ENCODE measurements at places on chromosomes 3 and 15.

DNA sequence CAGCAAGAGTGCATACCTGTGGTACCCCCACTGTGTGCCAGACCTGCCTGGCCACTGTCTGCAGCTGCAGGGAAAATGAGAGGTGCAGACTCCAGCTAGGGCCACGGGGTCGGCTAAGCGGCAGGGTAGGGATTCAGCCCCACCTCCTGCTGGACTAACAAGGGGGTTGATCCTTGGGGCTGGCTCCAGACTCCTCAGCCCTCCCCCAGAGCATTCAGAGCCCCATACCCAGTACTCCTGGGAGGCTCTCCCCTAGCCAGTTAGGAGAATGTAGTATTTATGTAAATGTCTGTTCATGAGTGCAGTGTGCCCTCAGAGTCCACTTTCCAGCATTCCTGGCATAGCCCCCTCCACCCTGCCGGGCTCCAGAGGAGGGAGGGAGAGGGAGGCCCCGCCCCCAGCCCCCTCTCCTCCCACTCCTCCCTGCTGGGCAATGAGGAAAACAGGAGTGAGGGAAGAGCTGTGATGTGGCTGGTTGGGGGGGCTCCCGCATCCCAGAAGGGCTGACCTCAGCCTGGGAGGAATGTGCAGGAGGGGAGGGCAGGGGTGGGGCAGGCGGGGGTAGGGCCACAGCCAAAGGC is 4.5 kb upstream of the SEMA3B start:
- peak; percentile 81 for DNase-seq

DNA sequence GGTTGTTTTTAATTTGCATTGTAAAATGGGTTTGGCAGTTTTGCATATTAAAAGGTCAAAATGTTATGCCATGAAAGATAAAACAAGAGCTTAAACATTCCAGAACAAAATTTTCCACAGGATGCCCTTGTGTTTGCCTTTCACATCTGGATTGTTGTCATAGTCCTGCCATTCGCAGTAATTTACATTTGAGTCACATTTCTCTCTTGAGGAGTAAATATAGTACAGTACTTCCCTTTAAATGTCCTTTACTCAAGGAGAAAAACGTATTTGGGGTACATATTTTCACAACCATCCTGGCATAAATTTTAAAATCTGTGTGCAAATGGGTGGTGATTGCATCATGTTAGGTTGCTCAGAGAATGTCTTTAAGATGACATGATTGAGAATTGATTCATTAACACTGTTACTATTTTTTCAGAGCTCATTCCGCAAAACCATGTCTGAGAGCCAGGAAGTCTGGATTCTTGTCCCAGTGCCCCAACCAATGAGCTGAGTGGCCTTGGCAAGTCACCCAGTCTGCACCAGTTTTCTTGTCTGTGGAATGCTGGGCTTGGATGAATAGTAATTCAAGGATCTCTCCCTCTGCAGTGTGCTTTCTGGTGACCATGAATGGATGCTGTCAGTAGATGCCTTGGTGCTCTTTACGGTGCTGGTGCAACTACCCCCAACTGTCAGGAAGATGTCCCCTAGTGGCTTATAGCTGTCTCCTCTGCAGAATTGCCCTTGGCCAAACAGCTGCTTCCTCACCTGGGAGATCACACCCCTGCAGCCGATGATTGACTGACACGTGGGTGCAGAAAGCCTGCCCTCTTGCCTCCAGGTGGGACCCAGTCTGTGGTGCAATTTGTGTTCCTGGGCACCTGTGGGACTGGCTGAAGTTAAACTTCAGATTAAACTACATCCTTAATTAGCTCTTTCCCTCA is 43.0 kb downstream of the ABHD5 start:
- DNase-seq: no peak

GRCh38 chr3:117586161-117586560 is 876.6 kb downstream of the TUSC7 start:
- DNase-seq: no peak

GRCh38 chr3:160860346-160860745 is 104.3 kb downstream of the PPM1L start:
- no peak for DNase-seq

- DNase-seq: no peak
Measured at GRCh38 chr15:56286213-56286612, 42.5 kb upstream of the RFX7 start.

GRCh38 chr3:12444582-12445471 is 39.5 kb upstream of the TSEN2 start:
- DNase-seq: no peak

- DNase-seq: no peak
Measured at GRCh38 chr15:53625962-53626845, 133.3 kb downstream of the WDR72 start.

- no peak for DNase-seq
Measured at GRCh38 chr3:130828948-130829947, 64.6 kb upstream of the ATP2C1 start.

DNA sequence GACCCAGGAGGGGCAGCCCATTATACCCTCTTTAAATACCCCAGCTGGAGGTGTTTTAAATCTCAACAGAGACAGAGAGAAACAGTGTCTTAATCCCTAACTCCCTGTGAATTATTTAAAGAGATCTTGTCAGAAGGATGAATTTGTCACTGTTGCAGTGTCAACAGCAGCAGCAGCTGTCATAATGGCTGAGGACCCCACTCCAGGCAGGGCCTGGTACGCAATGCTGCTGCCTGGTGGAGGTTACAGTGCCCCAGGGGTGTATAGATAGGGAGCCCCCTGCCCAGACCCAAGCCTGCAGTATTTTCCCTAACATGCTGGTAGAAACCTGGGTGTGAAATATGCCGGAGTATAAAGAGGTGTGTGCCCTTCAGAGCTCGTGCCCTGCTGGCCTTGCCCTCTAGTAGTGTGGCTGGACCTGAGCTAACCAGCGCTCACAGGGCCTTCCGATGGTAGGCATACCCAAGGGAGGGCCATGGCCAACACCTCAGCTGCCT is 143.0 kb downstream of the EPHB1 start:
- no peak for DNase-seq

GRCh38 chr3:100448079-100448478 is 44.3 kb upstream of the TMEM45A start:
- no peak for DNase-seq

DNA sequence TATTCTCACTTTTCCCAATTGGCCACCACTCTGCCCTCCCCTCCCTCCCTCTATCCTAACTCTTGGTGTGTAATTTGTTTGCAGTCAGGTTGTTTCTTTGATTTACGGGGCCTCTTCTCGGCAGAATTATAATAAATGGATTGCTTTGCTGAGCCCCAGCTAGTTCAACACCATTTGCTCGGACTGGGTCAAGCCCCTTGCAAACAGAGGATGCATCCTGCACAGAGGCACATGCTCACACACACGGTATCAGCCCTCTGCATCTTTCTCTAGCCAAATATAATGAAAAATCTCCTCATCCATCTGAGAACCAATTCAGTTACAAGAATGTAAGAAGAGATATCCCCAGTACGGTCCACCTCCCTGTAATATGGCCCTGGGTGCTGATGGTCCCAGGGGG is 97.7 kb downstream of the EPHB1 start:
- no peak for DNase-seq

DNA sequence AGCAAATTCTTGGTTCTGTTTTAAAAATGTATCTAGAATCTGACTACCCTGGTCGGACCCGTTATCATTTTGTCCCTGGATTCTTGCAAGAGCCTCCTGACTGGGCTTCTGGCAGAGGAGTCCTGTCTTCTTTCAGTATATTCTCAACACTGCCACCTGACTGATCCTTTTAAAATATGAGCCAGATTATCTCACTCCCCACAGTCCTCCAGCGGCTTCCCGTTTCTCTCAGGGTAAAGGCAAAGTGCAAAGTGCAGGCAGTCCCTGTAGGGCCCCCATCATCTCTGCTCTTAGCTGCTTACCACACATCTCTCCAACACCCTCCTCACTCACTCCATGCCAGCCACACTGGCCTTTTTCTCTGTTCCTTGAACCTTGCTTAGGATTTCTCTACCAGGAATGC is 28.4 kb downstream of the CRTC3 start:
- DNase-seq: no peak

GRCh38 chr3:168620854-168621253 is 525.1 kb upstream of the GOLIM4 start:
- peak; percentile 5 for DNase-seq

DNA sequence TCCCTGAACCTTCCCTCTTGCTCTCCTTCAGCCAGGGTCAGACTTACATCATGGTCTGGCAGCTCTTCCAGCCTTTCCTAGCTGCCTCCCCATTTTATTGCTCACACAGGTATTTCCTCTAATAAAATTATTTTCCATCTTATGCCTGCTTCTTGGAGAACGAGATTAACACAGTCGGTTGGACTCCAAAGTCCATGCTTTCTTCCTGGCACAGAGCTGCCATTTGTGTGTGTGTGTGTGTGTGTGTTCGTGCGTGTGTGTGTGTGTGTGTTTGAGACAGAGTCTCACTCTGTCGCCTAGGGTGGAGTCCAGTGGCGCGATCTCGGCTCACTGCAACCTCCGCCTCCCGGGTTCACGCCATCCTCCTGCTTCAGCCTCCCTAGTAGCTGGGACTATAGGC is 15.5 kb downstream of the FSD2 start:
- DNase-seq: no peak

DNA sequence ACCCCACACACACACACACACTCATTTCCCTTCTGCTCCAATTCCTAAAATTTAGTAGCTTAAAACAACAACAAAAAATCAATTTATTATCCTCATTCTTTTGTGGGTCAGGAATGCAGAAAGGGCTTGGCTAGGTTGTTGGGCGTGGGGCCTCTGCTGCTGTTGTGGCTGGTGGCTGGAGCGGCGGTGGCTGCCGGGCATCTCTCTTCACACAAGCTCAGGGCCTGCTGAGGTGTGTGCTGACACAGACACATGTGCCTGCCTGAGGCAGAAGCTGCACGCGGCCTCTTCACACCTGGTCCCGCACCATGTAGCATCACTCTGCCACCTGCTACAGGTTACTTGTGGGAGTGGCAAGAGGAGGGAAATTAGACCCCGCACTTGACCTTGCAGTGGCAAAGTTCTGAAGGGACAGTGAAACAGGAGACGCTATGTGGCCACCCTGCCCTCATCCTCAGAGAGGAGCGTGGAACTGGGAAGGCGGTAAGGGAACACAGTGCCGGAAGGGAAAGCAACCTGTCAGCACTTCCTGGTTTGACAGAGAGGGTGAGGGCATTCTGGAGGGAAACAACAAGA is 64.0 kb upstream of the PRR20G start:
- DNase-seq: no peak

- DNase-seq: no peak
Measured at GRCh38 chr15:72456684-72457083, 17.4 kb upstream of the ARIH1 start.

DNA sequence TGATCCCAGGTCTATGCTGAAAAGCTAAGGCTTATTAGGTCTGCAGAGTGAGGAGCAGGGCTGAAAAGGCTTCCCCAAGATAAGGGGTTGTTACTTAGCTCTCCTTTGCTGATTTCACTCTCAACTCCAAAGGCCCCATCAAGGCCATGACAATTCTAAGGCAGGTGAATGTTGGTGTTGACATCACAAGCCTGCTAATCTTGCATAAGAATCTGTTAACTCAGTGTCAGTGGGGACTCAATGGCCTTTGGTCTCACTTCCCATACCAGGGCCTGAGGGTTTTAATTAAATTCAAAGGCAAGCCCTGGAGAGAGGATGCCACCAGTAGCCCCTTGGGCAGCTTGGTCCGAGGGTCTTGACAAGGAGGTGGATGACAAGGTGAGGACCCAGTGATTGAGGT is 9.4 kb upstream of the ALAS1 start:
- DNase-seq: no peak

DNA sequence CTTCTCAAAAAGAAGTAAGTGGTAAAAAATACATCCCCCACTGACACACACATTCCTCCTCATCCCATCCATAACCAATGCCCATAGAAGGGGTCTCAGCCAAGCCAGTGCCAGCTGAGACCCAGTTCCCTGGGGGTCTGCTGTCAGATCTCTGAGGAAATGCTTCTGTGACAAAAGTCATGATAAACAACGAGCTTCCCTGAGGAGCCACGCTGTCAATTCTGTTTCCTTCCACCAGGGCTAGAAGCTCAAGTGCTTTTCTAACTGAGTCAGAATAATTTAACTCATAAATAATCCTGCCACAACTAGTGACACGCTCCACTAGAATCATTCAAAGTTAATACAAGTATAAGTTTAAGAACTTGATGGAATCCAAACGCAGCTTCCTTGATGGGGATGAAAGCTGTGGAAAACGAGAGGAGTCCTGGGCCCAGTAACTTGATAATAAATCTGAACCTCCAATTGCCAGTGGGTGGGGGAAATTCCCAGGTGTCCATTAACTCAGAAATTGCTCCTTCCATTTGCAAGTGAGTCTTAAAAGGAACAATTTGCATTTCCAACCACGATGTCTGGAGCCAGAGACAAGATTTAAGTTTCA is 348.7 kb upstream of the LMCD1 start:
- DNase-seq: no peak

GRCh38 chr15:100847194-100847593 is 32.4 kb upstream of the ALDH1A3 start:
- DNase-seq: no peak

DNA sequence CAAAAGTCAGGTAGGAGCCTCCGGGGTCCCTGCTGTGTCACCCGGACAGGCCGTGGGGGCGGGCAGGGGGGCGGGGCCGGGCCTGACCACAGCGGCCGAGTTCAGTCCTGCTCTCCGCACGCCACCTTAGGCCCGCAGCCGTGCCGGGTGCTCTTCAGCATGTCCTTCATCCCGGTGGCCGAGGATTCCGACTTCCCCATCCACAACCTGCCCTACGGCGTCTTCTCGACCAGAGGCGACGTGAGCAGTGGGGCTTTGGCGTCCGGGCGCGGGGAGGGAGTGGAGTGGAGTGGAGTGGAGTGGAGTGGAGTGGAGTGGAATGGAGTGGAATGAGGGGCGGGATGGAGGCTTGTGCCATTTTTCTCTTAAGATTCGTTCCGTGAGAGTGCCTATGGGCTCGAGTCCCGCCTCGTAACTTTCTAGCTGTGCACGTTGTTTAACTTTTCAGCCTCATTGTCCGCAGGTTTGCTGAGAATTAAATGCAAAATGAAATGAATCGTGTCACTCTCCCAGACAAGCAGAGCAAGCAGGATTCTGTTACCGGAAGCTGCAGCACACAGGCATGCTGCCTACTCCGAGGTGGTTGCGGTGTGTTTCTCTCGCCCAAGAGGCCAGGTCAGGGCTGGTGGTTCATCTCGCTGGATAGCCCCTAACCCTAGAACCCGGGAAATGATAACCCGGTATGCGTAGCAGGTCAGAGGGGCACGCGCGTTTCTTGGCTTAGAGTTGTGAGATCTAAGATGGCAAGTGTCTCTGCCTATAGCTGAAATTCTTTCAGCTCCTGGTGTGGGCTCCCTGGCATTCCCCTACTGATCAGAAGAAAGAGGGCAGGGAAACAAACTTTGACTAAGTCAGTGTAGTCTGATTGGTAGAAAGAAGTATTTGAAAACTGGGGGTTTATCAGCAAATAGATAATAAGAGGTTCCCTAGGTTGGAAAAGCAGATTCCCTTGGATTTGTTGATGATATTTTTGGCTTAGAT is at the start of gene FAH:
FAH (plus strand) TSS at position 104 of the 981 bp plus-strand sequence; CDS start at position 160, 56 bp downstream.
- DNase-seq: no peak

GRCh38 chr3:46435081-46435726 is 28.1 kb downstream of the CCRL2 start:
- no peak for DNase-seq

DNA sequence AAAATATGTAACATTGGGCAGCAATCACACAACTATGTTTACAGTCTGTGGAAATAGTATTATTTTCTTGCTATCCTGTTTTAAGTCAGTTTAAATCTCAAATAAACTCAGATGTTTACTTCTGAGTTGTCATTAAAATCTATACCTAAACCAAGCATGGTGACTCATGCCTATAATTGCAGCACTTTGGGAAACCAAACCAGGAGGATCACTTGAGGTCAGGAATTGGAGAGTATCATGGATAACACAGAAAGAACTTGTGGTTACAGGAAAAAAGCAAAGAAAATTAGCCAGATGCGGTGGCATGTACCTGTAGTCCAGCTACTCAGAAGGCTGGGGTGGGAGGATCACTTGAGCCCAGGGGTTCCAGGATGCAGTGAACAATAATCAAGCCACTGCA is 631.6 kb upstream of the EPHA6 start:
- no peak for DNase-seq

Data from right renal pelvis (tissue), 4 donors.